ENCODE measurements at places on chromosomes 7 and 10.

DNA sequence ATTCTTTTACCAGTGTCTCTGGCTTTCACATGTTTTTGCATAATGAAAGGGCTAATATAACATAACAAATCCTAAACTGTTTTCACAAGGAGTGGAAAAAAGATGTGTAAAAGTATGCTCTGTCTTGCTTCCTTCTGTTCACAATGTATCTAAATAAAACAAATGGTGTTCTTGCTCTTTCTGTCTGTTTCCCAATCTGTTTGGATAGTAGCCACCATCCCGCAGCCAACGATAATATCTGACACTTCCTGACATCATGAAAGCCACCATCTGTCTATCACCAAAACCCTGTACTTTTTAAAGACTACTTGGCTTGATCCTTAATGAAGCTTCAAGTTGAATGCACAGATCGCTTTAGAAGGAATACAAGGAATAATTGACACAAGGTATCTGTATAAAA is 246.2 kb downstream of the ETV1 start:
- peak; percentile 30 for DNase-seq

GRCh38 chr10:19839552-19839951 is 23.3 kb downstream of the PLXDC2 start:
- no peak for DNase-seq

- DNase-seq, result no peak
Measured at GRCh38 chr7:131848033-131848432, 291.6 kb upstream of the PODXL start.

- no peak for DNase-seq
Measured at GRCh38 chr7:27424749-27425148, 182.1 kb downstream of the EVX1 start.

GRCh38 chr7:24756545-24757352 is 515 bp downstream of the GSDME start:
- peak; percentile 2 for DNase-seq

GRCh38 chr7:122298618-122299017 is 5.9 kb downstream of the FEZF1 start:
- no peak for DNase-seq

DNA sequence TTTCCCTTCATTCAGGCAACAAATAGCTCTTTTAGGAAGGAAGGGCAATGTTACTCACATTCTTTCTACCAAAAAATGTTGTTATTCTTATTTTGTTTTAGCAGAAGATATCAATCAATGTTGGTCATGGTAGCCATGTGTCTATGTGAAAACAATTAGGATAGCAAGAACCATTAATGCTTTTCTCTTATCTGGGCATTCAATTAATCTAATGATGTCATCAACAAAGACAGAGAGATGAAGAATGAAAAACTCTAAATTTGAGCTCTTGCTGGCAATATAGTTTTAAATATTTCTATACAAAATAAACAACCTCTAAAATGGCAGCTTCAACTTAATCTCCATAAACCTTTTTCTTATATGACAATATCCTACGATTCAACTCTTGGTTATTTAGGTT is 353.7 kb upstream of the ANKRD30A start:
- DNase-seq, result no peak

GRCh38 chr10:78937800-78938694 is 130.7 kb upstream of the ZMIZ1 start:
- no peak for DNase-seq

- no peak for DNase-seq
Measured at GRCh38 chr7:78261739-78262138, 463.2 kb downstream of the PHTF2 start.

GRCh38 chr10:97810446-97810845 is 38.6 kb upstream of the SFRP5 start:
- DNase-seq, result no peak

DNA sequence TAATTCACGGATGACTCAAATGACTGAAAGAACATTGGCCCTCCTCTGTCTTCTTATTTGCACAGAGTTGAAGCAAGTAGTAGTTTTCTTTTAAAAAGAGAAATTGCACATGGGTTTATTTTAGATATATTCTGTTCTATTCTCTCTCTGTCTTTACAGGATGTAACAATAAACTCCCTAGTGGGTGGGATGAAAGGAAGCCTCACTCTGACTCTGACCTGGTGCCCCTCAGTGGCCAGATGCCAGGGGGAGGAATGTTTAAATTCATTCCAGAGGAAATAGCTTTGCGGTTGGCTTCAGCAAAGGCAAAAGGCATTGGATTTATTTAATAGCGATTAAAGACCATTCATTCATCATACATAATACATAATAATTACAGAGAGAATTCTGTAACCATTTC is 156.4 kb upstream of the MTPN start:
- DNase-seq, result no peak

DNA sequence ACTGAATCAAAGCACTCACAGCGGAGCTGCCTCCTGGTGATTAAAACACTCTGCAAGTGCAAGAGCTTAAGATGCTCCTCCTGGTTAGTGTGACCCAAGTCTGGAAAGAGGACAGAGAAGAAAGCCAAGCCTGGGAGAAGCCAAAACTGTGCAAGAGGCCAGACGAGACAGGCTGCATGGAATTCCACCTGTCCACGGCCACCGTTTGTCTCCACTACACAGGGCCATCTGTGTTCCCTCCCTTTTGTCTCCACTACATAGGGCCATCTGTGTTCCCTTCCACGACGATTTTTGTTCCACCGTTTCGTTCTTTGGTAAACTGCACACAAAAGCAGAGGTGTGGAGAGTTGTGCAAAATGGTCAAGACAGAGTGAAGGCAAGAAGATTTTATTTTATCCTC is 233.0 kb downstream of the DIP2C start:
- DNase-seq, result no peak

DNA sequence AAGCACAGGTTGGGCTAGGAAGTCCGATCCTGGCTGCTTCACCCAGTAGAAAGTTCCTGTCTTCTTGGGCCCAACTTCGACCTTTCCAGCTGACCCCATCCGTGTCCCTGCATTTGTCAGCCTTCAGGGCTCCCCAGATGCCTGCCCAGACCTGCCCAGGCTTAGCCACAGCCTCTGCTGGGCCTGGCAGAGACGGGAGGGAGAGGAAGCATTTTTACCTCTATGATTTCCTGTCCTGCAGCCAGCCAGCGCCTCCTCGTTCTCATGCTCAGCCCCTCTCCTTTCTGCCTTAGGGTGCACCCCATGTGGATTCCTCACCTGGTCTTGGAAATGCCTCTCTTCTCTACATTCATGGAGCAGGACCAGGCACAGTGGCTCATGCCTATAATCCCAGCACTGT is 3.7 kb downstream of the METTL27 start:
- no peak for DNase-seq

DNA sequence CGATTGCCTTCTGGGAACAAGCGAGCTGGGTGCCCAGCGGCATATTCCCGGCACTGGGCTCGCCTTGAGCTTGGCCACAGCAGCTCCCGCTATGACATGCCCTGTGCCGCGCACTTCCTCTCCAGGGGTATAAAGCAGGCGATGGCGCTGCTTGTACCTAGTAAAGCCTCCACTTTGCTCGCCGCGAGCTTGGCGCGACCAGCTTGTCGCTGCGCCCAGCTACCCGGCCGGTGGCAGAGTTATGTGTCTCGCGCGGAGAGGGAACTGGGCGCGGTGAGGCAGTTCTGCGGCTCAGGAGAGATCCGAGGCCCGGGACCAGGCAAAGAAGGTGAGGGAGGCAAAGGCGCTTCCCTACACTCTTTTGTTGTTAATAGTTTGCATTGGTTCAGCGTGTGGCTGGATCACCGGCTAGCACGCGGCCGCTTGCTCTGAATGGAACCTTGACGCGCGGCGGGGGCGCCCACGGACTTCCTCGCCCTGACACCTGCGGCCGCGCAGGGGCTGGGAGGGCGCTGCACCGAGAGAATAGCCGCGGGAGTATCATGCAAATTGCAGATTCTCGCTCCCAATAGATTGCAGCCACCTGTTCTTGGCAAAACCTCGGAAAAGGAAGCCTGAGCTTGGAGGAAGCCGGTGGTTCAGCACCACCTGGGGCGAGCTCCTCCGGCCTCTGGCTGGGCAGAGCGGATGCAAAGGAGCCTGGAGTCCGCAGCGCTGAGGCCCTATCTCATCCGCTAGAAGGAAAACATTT is 3.0 kb upstream of the BUB3 start:
- no peak for DNase-seq

DNA sequence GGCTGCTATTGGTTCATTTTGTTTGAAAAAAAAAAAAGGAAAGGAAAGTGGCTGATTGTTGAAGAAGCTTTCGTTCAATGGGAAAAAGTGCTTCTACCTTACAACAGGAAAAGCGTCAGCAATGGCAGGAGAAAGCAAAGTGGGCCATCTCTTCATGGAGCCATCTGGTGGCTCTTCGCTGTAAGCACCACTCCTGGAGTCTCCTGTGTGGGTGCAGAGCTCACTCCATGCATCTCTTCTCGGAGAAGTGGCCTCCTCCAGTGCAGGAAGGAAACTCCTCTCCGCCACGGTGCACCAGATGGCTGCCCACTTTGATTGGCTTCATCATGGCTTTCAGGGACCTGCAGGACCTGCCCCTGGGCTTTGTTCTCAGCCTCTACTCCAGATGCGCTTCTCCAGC is 250.9 kb downstream of the PTEN start:
- DNase-seq, result no peak

- DNase-seq, result no peak
Measured at GRCh38 chr7:134154581-134155130, 27.5 kb downstream of the LRGUK start.

DNA sequence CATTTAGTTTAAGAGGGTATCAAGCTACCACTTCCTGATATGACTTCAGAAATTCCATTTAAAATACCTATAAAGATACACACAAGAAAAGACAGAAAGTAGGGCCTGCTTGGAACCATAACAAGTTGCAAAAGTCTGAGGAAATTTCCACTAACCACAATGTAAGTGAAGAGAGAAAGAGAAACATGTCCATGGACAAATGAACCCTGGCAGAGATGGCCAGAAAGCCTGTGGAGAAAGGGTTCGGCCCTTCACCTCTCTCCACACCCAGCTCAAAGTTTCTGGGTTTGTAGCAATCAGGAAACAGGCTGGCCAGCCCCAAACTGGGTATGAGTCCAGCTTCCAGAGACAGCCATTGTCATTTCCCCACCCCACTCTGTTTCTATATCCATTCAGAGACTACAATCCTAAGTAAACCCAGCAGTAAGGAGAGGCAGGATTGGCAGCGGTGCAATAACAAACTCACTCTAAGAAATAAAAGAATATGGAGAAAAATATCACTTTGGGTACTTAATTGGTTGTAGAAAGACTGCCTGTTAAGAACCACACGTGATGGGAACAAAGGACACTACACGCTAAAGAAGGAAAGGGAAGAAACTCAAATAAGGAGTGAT is 71.1 kb downstream of the STK17A start:
- no peak for DNase-seq

- no peak for DNase-seq
Measured at GRCh38 chr7:88206254-88206653, 13.6 kb downstream of the SRI start.

DNA sequence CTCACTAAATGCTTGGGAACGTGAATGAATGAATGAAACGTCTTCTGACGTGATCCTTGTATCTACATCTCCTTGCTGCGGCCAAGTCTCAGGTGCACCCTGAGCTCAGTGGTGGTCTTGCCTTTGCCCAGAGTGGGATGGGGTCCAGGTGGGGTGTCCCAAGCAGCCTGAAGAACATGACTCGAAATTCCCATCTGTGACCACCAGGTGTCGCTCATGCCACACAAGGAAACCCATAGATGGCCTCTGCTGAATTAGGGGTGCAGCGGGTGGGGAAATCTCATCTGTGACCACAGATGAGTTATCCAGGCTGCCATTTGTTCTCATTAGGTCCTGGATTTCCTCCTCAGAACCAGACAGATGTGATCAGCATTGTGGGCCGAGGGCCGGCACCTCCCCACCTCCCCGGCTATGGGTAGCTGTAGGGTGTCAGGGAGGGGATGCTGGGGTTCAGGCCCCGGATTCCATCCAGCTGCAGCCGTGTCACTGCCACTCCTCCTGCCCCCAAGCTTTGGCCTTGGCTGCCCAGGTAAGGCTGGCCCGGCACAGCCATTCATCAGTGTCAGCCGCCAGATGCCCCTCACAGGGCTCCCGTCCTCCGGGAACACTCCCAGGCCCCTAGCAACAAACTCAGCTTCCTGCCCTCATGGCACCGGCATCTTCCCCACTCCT is 21.0 kb upstream of the GNA12 start:
- peak; percentile 54 for DNase-seq

GRCh38 chr7:96303686-96304443 is 18.0 kb downstream of the SLC25A13 start:
- no peak for DNase-seq

- no peak for DNase-seq
Measured at GRCh38 chr7:81013083-81013817, 94.4 kb upstream of the SEMA3C start.

GRCh38 chr7:155878250-155878649 is 66.0 kb upstream of the SHH start:
- no peak for DNase-seq

GRCh38 chr7:82263920-82264782 is 179.4 kb downstream of the CACNA2D1 start:
- DNase-seq, result no peak

DNA sequence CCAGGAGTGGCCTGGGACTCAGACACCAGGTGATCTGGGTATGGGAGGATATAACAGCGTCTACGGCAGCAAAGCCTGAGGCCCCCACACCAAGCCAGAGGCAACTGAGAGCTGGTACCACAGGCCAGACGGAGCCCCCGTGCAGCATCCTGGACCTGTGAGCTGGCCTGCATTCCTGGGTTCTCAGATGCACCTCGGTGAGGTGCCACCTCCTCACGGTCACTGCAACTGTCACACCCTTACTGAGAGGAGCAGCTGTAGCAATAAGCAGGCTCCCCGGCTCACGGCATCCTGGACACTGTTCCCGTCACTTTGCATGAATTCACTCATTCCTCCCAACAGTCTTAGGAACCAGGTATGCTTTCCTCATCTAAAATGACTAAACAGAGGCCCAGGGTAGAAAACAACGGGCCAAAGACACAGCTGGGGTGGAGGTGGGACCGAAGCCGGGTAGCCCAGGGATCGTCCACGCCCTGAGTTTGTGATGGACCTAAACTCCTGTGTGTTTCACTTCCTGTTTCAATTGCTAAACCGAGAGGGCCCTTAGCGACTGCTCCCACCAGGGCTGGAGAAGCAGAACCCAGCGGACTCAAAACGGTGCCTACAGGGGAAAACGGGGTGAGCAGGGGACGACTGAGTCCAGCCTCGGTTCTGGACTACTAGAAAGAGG is 98.7 kb downstream of the CTBP2 start:
- DNase-seq, result no peak

GRCh38 chr10:44589944-44590449 is 205.1 kb upstream of the CXCL12 start:
- no peak for DNase-seq

- DNase-seq, result no peak
Measured at GRCh38 chr7:106095634-106096033, 16.5 kb downstream of the SYPL1 start.

All from NCI-H2171 (cell line).